ENCODE measurements at places on chromosomes 3 and 15.

DNA sequence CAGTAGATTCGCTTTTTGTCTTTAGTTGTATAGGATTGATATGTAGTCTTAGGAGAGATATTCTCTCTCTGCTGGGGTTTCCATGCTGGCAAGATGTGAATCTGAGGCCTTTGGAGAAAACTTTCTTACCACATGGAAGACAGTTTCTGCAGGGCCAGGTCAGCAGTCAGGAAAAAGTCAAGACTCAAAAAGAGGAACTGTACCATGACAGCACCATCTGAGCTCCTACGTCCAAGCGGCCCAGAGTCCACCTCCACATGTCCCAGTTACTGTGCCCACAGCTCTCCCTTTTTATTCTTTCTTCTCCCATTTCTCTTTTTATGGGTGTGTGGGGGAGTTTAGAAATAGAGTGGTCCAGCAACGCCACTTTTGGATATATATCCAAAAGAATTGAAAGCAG is 172.0 kb downstream of the MTHFS start:
- H3K4me3 ChIP-seq: no peak overlapping the region
- no peaks in the 10 kb centered on the region for H3K4me1 ChIP-seq
- no peak for DNase-seq
- no peaks in the 10 kb centered on the region for H3K36me3 ChIP-seq

GRCh38 chr3:38028621-38029361 is 651 bp downstream of the PLCD1 start:
- peak overlapping the region; percentile 62 for H3K4me3 ChIP-seq
- H3K4me1 ChIP-seq: peaks cover 12% of the 10 kb centered on the region
- DNase-seq: peak; percentile 37
- peak overlapping the region; percentile 46 for H3K27ac ChIP-seq

- no peaks in the 10 kb centered on the region for H3K4me1 ChIP-seq
- H3K4me3 ChIP-seq: no peak overlapping the region
- DNase-seq: no peak
- no peaks in the 10 kb centered on the region for H3K36me3 ChIP-seq
These were observed 37.8 kb downstream of the CFAP100 start for GRCh38 chr3:126432361-126433104.

DNA sequence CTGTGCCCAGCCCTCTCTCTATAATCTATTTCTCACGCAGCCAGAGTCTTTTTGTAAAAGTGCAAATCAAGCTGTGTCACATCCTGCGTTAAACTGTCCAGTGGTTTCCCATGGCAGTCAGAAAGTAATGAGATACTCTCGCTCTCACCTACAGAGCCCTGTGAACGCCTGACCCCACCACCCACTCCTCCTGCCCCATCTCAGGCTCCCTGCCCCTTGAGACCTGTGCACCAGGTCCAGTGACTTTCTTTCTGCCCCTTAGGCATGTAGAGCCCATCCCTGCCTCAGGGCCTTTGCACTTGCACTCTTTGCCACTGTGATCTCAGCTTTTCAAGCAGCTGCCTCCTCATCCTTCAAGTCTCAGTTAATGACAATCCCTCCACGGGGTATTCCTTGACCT is 58.3 kb upstream of the RASGRP1 start:
- no peak overlapping the region for H3K27ac ChIP-seq
- H3K4me1 ChIP-seq: no peaks in the 10 kb centered on the region
- no peak overlapping the region for H3K4me3 ChIP-seq
- H3K36me3 ChIP-seq: no peaks in the 10 kb centered on the region

DNA sequence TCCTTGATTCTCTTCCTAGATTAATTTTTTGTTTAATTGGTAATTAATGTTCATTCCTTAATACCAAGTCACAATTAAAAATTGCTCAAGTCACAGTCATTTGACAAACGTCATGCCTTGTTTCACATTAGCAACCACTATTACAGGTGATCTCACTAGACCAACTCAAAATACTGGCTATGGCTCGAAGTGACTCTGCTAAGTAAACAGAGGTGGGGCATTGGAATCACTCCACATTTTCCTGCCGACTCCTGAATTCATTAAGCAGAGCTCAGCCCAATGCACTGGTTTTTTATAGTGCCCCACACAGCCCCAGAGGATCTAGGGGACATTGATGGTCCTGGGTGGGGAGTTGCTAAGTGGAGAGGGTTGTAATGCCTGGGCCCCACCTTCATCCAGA is 201.2 kb upstream of the NSMCE3 start:
- peak; percentile 61 for DNase-seq
- no peaks in the 10 kb centered on the region for H3K36me3 ChIP-seq
- no peak overlapping the region for H3K4me3 ChIP-seq
- no peak overlapping the region for H3K27ac ChIP-seq

GRCh38 chr15:69810431-69811354 is 287.0 kb downstream of the TLE3 start:
- no peak overlapping the region for H3K4me3 ChIP-seq
- H3K27ac ChIP-seq: no peak overlapping the region
- no peak for DNase-seq
- H3K36me3 ChIP-seq: no peaks in the 10 kb centered on the region
- H3K27me3 ChIP-seq: no peaks in the 10 kb centered on the region

Data from colonic mucosa (tissue), 4 donors.